CD4-positive, alpha-beta T cell treated with Interleukin-2 at 100 ng/mL for 4 hours (primary cell): ENCODE measurements at places on chromosomes 13 and 19.

GRCh38 chr19:30523791-30524190, 151.6 kb downstream of the ZNF536 start:
- no peak for DNase-seq

GRCh38 chr19:19157808-19158207, 12.3 kb downstream of the MEF2B start:
- no peak for DNase-seq

DNA sequence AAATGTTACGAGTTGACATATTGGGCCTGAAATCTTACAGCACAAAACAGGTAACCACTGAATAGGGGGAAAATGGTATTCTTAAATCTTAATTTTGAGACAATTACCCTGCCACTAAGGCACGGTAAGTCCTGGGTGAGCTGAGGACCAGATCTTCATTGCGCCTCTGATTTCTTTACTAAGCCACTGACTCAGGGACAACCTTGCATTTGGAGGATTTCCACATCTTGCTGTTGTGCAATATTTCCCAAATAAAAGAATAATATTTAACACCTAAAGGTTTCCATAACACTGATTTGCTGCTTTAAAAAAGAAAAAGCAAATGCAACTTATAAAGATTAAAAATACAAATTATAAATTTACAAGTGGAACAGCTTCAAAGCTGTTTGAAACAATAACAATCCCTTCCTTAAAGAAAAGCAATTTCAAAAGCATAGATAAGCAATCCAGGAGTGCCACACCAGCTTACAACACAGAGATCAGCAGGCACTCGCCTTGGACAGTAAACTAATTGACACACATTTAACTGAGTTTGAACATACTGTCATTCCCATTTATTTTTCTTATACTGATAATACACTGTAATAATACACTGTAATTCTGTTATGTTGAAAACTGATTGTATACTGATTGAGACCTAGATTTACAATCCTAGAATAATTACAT, 79.6 kb upstream of the DOCK9 start:
- no peak for DNase-seq

- DNase-seq, result no peak
These were observed 4.2 kb upstream of the SIGLEC7 start for GRCh38 chr19:51137792-51138425.

GRCh38 chr13:28129911-28130693, 8.2 kb upstream of the PAN3 start:
- no peak for DNase-seq

DNA sequence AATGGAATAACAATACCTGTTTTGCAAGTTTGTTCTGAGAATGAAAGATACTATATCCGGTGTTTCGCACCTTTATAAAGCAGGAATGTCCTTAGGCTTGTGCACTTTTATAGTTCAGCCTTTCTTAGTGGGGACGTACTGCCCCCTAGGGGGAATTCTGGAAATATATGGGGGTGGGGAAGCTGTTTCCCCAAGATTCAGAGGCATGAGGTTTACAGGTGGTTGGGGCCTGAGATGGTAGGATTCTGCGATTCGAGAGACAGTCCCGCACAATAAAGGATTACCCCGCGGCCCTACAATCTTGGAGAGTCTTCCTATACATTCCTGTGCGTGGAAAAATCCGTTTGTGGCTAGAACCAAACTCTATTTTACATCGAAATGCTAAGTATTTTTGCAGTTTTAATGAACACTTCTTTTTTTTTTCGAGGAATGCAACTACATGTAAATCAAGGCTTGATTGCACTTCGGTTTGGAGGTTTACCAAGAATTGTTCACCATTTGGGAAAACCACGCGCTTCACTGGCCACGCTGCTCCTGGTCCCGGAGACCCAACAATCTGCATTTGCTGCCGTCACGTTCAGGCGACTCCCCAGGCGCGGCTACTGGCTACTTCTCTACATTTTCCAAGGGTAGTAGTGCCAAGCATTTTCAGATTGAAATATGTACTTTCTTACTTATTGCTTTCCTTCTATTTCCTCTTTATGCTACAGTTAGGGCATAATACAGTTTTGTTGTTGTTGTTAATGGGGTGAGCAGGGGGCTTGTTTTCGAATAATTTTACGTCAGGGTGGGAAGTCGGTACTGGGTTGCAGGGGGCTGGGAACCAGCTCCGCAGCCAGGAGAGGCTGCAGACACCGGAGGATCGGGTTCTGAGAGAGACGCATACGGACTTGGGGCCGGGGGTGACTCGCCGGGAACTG, 830 bp downstream of the NEK5 start:
- peak; percentile 72 for DNase-seq

- DNase-seq, result no peak
These were observed 50.9 kb downstream of the AKAP11 start for GRCh38 chr13:42322806-42323205.

- DNase-seq, result no peak
These were observed 2.0 kb upstream of the LENG9 start for GRCh38 chr19:54465426-54466109.

DNA sequence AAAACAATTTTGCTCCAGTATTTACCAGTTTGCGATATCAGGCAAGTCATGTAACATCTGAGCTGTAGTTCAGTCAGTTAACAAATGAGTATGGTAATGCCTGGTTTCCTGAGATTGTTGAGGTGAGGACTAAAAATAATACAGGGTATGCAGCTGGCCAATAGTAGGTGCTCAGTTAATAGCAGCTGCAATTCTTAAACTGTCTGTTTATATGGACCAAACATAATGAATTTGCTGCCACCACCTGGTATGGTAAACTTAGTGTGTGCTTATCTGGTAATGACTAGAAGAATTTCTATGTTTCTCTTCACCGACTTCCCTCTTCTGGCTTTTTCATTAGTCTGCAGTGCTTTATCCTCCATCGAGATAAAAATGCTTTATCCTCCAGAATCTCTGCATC, 9.1 kb downstream of the ZMYM2 start:
- DNase-seq, result no peak

DNA sequence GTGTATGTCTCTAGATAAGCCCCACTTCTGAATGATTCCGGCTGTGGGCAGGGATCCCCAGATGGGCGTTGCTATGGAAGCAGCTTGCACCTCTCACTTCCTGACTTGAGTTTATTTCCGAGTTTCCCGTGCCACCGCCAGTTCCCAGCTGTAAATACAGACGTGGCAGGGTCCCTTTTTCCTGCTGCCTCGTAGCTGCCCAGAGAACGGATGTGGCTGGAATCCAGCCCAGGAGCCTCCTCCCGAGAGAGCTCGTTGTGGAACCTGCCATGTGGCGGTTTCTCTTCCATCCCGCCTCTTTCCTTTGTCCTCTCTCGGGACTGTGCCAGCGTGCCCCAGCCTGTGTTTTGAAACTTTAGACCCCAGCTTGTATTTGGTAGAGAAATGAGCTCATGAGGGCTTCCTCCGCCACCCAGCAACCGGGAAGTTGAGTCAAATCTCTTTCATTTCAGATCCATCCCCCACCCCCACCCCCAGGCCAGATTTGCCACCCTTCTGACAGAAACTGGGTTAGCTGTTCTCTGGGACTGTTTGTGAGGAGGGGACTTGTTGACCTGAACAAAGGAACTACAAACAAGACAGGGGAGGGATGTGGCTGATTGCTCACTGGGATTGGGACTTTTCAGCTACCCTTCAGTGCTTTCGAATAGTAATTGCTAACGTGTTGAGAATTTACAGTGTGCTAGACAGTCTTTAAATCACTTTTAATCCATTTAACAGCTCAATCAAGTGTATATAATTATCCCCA, 96.6 kb downstream of the SIPA1L3 start:
- DNase-seq, result no peak

DNA sequence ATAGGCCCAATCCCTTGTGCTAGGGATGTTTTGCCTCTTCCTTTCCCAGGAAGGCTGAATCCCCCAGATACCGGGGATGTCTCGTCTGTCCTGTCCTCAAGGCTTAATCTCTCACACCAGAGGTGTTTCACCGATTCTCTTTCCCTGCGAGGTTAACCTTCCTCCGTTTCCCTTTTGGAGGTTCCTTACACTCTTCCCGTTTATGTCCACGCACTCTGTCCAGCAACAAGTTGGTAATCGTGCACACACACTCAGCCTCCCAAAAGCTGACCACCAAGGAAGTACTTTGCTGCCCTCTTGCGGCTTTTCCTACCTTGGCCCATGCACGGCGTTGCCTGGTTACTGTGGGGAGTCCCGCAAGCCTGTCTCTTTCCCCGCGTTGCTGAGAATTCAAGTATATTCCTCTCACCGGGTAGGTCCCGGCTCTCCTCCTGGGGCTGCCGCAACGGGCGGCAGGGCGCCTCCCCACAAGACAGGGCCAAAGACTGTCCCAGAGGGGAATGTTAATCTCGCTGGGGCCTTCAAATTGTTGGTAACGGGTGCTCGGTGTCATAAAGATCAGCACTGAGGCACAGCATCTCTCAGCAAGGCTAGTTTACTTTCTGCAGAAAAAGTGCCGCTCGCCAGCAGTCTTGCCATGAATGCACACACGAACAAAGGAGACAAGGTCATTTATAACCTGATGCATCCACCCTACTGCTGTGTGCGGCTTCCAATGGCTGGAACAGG, 36.7 kb upstream of the CD177 start:
- no peak for DNase-seq

GRCh38 chr19:1366296-1366695, 17.4 kb upstream of the NDUFS7 start:
- DNase-seq, result no peak

- DNase-seq, result no peak
These were observed 239.1 kb downstream of the KLF12 start for GRCh38 chr13:73894995-73895571.

- no peak for DNase-seq
These were observed 648.7 kb downstream of the UQCRFS1 start for GRCh38 chr19:28563964-28564921.

DNA sequence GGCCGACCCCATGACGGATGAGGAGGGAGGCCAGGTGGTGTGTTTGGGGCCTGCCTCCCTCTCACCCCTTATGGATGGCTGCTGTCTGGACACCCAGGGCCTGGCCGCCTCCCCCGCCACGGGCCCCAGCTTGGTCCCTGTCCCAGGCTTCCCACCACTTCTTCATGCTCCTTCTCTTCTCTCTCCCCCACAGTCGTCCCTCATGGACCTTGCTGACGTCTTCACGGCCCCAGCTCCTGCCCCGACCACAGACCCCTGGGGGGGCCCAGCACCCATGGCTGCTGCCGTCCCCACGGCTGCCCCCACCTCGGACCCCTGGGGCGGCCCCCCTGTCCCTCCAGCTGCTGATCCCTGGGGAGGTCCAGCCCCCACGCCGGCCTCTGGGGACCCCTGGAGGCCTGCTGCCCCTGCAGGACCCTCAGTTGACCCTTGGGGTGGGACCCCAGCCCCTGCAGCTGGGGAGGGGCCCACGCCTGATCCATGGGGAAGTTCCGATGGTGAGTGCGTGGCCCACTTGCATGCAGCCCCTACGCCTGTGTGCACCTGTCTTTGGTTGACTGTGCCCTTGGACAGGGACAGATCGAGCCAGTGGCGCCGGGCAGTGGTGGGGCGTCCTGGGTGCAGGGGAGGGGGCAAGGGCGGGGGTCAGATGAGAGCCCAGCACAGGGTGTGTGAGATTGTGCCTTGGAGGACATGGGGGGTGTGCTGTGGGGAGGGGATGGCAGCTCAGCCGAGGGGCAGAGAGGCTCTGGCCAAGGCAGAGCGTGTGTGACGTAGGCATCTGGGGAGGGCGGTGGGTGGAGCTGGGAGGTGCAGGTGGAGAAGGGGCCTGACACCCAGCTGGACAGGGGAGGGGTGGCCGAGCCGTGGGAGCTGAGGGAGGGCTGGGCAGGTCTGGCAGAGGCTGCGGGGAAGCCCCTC, 16.8 kb downstream of the EPN1 start:
- no peak for DNase-seq

DNA sequence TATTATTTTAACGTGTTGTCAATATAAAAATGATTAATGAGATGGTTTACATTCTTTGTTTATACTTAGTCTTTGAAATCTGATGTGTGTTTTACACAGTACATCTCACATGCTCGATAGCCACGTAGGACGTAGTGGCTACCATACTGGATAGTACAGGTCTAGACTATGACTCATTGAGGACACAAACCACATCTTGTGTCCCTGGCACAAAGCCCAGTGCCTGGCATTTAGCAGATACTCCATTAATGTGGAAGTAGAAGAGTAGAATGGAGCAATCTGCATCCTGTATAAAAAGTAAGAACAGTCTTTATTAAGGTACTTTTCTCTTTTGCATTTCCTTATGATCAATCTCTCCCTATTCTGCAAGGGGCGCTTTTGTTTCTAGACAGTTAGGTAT, 49.0 kb upstream of the FRY start:
- peak; percentile 10 for DNase-seq

DNA sequence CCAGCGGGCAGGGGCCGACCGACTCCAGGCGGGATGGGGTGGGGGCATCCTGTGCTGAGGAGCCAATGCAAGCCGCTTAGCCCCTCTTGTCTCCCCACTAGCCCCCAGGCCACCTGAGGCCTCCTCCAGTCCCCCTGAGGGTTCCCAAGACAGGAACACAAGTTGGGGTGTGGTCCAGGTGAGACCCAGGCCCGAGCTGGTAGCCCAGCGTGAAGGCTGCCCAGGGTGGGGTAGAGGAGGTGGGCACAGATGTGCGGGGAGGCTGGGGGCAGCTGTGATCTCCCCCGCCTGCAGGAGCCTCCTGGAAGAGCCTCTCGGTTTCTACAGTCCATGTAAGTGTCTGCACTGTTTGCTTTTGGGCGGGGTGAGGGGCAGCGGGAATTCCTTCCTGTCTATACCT, 10.4 kb downstream of the TLE6 start:
- DNase-seq, result no peak

GRCh38 chr13:83449668-83450395, 432.4 kb downstream of the SLITRK1 start:
- no peak for DNase-seq

DNA sequence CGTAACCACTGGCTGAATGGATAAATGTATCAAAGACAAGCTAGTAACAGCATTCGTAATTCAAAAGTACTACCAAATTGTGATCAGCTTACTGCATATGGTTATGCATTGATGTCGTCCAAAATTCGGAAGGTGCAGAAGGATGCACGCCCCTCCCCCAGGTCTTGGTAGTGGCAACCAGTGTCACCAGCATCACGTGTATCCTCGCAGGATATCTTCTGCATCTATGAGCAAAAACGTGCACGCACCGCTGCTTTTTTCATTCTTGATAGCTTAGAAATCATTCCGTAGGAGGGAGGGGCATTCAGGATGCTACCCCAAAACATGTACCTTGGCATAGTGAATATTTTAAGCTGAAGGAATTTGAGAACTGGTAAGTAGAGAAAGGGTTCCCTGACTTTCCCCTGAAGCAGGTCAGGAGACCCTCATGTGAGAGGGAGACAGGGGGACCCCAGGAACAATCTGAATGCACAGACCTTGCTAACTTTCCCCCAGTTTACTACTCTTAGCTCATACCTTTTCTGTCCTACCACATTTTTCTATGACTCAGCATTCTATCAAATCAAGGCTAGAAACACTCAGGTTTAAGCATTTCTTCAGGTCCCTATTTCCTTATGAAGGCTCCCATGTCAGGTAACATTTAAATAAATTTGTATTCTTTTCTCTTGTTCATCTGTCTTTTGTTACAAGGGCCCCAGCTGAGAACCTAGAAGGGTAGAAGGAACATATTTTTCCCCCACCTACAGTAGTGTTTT, 61.2 kb upstream of the TM9SF2 start:
- DNase-seq, result no peak

GRCh38 chr19:45901912-45902650, at the start of gene MYPOP:
TSS of gene MYPOP (minus strand) at chr19:45902613. CDS start at chr19:45901773, 840 bp downstream.
- DNase-seq, result no peak

GRCh38 chr13:50691176-50691680, 152.3 kb downstream of the DLEU7 start:
- no peak for DNase-seq

GRCh38 chr13:27981006-27981708, 7.3 kb downstream of the URAD start:
- DNase-seq, result no peak
